ENCODE measurements at places on chromosomes 5 and 9. TPM values are rescaled to one million over a fixed set of nuclear protein-coding genes. Genes with fewer than 3 reads are reported as not detected.
A peak's percentile ranks its signal among the peaks of the same experiment; 100 is the strongest.

Gene CXCL14
- 88.5 TPM for total RNA-seq

Gene ABO
- total RNA-seq, result 77.6 TPM

Gene TICAM2
- total RNA-seq, result 1.7 TPM

DNA sequence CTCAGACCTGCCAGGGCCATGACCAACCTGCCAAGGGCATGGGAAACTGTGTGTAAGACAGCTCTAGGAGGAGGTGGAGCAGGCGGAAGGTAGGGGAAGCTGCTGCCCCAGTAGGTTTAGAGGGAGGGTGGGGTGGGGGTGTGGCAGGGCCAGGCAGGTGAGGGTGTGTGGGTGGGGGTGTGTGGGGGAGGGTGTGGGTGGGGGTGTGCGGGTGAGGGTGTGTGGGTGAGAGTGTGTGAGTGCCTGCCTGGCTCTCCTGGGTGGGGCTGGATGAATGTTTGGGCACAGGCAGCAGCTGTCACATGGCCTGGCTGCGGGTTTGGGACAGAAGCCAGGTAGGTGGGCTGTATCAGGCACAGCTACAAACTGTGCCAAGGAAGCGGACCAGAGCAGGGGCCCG lies 8.8 kb upstream of the N4BP3 start:
- peak; percentile 81 for DNase-seq

DNA sequence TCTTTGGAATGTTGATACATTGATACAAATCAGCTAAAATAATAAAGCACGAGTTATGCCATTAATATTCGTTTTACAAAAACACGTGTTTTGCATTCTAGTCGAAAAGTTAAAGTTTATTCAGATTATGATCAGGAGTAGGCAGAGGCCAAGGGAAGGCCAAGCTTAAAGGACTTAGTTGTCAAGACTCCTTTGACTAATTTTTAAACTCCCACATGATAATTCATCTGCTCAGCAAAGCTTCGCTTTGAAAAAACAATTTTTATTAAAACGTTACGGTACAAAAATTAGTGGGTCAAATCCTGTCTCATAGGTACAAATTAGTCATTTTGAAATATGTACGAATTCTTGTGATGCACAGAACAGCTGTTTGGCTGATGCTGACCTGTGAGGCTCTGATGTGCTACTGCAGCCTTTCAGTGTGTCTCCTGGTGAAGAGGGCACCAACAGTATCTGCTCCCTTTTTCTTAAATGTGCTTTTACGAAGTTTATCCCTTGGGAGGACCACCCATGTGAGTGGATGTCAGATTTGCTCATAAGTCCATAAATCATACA lies 23.0 kb upstream of the NR3C1 start:
- no peak for DNase-seq

- DNase-seq, result peak; percentile 6
Measured at GRCh38 chr5:172841-173251, 18.4 kb upstream of the LRRC14B start.

DNA sequence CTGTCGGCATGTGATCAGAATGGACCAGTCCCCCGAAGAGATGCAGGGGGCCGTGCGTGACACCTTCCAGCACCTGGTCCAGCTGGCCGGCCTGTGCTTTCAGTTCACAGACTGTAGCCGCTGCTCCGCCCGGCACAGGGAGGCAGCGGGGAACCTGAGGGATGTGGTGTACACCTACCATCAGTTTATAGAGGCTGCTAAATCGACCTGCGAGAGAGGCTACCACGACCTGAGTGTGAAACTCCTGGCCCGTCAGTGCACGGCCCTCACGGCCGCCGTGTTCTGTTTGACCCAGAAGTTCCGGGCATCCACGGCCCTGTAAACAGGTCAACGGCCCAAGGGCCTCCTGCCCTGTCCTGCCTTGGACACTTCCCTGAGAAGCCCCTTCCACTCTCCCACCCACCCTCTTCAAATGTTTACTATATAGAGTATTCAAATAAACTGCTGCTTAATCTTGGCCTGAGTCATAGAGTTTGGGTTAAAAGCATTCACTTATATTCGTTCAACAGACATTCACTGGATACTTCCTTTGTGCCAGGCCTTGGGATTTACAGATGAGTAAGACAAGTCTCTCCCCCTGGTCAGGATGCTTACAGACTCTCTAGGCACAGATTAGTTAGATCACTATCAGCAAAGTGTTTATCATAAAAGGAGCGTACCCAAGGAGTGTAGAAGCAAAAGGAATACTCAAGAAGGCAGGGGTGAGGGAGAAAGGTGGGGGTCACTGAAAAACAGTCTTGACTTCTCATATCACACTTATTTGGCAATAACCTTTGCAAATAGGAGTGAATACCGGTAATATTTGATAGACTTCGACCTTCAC lies 6.9 kb upstream of the TRMT10B start:
- no peak for DNase-seq

DNA sequence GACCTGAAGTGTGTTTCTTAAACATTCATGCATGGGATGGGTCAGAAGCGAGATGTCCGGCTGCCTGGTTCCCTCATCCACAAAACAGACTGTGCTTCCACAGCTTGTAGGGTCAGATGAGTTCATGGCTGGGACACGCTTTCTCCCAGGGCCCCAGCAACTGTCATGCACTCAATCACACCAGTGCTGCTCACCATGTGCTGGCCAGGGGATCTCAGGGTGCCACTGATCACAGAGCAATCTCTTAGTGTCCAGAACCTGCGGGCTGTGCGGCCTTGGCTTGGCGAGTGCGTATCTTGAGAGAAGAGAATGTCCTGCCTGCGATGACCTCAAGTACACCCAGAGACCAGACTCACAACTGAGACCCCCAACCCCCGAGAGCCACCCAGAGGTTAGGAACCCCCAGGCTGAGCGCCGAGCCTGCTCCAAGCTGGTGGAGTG lies 26.0 kb upstream of the FCN2 start:
- no peak for DNase-seq

Data from left colon (tissue), 2 donors.